Bronchial epithelial cell (primary cell): ENCODE measurements at places on chromosomes 11 and 22.
A peak's percentile ranks its signal among the peaks of the same experiment; 100 is the strongest.

DNA sequence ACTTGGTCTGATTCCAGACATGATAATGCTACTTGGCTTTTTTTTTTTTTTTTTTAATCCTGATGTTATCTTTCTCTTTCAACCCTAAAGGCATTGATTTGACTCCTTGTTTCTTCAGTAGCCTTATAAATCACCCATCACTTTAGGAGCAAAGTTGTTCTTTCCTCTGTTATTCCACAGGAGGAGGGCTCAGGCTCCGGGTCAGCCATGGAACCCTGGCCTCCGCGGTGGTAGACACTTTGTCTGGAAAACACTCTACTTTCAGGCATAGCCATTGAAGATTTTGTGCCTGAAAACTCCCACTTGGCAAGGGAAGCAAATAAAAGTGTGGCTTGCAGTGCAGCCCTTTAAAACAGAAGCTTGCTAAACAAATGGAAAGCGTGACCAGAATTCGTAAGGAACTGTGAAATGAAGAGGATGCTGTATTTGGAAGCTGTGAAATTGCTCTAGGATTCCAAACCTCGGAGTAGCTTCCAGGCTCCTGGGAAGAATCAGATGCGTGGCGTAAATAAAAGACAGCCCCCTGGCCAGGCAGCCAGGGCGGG is 44.9 kb downstream of the ARHGAP8 start:
- DNase-seq, result no peak

GRCh38 chr11:73404048-73404447 is 27.8 kb downstream of the RELT start:
- DNase-seq, result peak; percentile 34

DNA sequence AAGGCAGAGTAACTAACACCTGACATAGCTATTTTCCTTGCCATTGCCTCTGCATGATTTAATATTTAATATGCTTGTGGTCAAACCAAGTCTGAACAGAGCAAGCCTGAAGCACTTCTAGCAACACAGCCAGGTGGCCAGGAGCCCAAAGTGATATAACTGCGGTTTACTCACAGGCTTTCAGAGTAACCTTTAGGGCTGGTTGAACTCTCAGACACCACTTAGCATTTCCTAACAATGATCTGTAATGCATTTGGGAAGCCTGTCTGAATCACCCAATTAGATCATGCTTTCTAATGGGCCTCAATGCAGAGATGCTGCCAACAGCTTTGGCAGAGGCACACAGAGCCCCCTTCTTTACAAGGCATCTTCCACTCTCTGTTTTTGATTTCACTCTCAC is 96.1 kb downstream of the FDX1 start:
- DNase-seq, result peak; percentile 99

DNA sequence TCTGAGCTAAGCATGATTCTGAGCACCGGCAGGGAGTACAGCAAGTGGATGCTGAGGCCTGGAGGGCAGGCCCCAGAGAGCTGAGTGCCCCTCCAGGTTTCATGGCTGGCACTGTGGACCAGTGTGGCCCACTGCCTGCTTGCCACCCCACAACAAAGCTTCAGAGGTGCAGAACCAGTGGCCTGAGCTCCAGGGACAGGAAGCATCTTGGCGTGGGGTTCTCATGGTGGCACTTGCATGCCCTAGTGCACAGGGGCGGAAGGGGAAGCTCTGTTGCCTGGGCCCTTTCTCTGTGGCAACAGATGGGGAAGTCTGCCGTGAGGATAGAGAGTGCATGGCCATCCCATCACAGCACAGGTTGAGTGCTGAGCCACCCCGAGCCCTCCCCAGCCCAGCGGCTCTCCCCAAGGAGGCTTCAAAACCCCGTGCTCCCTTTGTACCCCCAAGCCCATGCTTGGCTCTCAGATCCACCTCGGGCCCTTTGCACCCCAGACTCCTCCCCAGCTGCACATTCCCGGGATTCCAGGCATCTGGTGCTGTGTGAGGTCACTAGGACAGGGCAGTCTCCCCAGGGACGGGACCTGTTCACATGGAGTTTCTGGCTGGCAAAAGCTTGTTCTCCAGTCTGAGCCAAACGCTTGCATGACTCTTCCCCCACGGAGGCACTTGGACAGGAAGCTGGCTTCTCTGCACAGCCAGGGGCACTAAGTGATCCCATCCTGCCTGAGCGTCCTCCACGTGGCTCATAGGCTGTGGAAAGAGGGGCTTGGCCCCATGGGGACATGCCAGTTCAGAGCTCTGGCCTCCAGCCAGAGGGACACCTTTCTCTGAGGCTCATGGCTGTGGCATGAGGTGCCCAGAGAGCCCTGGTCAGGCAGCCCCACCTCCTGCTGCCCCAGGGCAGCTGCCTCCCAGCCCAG is 4.2 kb downstream of the SLC25A1 start:
- DNase-seq, result peak; percentile 35

DNA sequence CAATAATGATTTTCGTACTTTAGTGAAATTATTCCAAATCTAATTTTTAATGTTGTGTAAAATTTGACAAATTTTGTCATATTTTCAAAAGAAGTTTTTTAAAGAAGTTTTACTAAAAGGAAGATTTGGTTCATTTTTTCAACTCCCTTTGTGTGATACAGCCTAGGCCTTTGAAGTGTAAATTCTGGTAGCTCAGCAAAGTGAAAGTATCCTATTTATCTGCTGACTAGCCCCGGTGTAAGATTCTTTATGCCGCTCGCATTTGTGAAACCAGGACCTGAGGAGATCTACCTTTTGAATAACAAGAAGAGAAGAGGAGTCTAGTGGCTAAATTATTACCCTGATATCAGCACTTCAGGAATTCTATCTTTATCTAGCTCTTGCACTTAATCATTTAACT is 177.4 kb downstream of the JRKL start:
- peak; percentile 2 for DNase-seq

GRCh38 chr11:115255006-115255762 is 249.0 kb downstream of the CADM1 start:
- DNase-seq, result no peak

GRCh38 chr11:109424901-109425300 is 2.9 kb downstream of the C11orf87 start:
- peak; percentile 27 for DNase-seq

DNA sequence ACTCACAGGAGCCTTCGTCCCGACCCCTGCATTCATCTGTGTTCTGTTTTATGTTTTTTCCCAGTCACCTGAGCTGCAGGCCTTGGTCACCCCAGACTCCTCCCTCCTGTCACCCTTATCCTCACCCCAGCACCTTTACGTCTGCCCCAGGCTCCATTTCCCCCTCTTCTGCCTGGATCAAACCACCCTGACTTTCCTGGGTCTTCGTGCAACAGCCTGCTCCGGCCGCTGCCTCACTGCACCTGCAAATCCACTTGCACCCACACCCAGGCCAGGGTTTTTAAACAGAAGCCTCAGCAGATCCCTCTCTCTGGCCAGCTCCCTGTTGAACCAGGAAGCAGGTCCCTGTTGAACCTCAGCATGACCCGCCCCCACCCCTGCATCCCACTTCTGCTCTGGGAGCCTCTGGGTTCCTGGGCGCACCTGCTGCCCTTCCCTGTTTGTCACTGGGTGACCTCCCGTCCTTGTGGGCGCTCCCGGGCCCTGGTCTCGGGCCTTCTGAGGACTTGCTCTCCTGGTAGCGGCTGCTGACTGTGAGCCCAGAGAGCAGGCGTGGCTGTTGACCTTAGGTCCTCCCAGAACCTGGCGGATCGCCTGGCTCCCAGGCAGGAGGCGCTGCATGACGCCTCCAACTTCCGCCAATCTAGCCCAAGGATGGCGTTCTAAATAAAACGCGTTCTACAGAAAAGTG is 12.8 kb downstream of the MAPK8IP2 start:
- DNase-seq, result peak; percentile 18

GRCh38 chr11:1453611-1454034 is 33.0 kb downstream of the MOB2 start:
- DNase-seq, result peak; percentile 45

DNA sequence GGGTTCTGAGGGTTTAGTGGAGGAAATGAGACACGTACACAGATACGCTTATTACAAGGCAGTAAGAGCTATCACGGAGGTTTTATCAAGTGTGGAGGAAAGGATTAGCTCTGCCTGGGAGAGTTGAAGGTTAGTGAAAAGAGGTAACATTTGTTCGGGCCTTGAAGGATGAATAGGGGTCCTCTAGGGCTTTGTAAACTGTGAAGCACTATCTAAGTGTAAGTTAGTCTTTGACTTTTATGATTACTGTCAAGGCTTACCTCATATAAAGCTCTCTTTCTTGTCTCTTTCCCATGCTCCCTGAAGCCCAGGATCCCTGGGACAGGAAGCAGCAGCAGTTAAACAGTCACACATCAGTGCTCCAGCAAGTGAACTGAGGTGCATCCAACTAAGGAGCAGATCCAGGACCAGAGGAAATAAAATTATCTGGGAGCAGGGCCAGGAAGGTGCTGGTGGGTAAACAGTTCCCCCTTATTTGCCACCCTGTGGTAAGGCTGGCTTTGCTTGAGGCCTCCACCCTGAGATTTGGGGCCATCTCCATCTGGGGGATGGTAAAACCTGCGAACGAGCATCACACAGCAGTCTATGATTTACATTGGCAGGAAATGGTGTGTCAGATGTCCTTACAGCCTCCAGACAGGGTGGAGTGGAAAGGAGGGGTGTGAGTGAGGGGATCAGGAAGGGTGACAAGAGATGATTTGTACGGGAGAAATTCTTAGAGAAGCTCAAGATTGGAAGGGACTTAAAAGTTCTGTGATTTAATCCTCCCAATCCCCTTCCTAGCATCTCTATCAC is 27.2 kb downstream of the GVQW3 start:
- no peak for DNase-seq

DNA sequence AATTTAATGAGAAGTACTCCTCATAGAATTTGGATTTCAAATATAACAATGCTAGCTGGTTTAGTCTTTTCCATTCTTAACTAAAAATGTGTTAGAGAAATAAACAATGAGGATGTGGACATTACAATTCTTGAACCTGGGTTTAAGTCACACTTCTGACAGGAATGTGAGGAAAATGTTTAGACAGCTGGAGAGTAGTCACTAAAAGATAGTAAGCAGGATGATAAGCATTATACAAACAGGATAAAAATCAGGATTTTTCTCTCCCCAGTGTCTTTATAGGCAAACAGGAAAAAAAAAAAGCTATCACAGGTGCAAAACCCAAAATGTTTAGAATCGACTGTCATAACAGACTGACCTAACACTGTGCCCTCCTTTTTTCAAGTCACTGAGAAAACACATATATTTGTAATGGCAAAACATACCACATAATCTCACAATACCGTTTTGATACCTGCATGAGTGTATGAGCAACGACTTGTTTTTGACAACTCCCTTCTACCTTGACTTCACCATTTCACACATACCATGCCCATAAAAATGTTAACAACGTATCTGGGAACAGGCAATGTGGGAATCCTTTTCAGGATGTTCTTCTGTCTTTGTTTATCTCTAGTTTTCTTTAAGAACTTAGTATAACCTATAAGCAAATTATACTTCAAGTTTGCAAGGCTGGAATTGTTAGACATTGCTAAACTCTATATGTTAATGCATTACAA is 242.0 kb downstream of the SBF2 start:
- no peak for DNase-seq

DNA sequence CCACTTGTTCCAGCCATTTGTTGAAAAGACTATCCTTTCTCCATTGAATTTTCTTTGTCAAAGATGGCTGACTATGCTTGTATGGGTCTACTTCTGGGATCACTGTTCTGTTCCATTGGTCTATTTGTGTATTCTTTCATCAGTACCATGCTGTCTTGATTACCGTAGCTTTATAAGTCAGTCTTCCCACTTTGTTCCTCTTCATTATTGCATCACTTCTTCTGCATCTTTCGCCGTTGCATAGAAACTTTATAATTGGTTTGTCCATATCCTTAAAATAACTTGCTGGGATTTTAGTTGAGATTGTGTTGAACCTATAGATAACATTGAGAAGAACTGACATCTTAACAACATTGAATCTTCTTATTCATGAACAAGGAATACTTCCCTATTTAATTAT is 598.8 kb downstream of the TBC1D22A start:
- no peak for DNase-seq

DNA sequence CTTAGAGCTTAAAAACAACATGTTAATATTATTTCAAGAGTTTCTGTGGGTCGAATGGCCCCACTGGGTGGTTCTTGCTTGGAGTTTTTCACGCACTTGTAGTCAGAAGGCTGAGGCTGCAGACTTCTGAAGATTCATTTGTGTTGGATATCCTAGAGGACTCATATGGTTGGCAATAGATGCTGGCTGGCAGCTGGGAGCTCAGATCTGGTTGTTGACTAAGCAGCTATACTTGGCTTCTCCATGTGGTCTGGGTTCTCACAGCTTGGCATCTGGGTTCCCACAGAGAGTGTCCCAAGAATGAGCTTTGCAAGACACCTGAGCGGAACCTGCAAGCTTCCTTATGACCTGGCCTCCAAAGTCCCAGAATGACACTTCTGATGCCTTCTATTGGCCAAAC is 163.9 kb upstream of the ZC3H12C start:
- DNase-seq, result no peak

GRCh38 chr11:105005451-105005845 is 17.5 kb downstream of the CASP5 start:
- no peak for DNase-seq

DNA sequence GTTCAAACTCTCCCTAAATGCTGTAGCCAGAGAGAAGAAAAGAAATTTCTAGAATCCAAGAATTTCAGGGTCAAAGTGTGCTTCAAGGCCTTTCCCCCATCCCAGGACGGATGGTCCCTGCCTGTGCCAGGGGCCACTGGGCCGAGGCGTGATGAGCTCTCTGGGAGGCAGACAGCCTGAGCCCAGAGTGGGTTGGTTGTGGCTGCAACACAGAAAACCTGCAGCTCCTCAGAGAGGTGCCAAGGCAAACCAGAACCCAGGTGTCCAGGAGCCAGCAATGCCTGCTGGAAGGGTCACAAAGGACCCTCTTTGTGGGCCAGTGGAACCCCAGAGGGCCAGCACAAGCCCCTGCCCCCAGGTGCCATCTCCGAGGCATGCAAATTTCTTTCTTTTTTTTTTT is 2.6 kb upstream of the APOL6 start:
- no peak for DNase-seq

DNA sequence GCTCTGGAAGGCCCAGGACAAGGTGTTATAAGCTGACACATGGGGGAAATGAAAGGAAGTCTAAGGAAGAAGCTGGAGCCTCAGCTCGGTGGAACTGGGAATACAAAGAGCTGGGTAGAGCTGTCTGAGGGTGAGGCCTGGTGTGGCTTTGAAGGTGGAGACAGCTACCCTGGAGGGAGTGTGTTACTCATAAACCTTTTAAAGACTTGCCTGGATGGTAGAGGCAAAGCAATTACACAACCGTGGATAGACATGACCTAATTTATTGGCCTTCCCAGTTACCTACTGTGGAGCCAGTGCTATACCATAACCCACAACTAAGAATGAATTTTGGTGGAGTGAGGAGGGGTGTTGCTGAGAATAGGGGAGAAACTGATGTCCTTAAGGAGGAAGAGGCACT is 22.6 kb downstream of the EXPH5 start:
- DNase-seq, result peak; percentile 58
